ENCODE measurements at places on chromosomes 16 and 17.

- peak; percentile 61 for DNase-seq
Observed at GRCh38 chr17:78935419-78936323, 10.5 kb upstream of the TIMP2 start.

GRCh38 chr17:49482144-49482817 lies 12.8 kb upstream of the NGFR start:
- DNase-seq: no peak

DNA sequence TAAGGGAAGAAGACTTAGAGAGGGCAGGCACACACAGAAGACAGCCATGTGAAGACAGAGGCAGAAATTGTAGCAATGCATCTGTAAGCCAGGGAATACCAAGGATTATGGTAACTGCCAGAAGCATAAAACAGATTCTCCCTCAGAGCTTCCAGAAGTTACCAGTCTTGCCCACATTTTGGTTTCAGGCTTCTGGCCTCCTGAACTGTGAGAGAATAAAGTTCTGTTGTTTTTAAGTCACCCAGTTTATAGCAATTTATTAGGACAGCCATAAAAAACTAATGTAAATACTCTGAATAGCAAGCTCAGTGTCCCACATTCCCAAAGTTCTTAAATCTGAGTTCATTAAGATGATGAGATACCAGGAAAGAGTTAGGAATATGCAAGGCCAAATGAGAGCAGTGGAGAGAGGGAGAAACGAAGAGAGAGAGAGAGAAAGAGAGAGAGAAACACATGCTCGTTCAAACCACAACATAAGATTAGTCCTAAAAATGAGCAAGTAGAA lies 123.4 kb downstream of the HS3ST3A1 start:
- no peak for DNase-seq

DNA sequence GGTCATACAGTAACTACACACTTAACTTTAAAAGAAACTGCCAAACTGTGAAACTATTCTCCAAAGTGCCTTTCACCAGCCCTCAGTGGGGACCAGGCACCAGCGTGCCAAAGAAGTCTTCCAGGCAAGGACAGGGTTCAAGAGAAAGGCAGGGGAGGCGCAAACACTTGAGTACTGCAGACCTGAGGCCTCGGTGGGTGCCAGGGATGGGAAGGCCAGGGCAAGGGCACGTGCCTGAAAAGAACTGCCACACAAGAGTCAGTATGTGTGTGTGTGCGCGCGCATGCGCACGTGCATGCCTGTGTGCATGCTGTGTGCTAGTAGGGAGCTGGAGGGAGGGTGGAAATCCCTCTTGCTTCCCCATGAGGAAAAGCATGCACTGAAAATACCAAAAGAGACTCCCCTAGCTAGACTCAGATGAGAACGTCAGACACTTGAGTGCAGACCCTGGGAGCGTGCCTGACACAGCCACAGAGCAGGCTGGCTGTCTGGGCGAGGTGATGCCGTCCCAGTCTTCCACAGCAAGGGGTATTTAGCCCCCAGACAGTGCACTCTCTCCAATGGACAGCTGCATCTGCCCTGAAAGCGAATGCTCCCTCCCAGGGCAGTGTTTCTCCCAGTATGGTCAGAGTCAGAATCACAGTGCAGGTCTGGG lies 40.1 kb upstream of the GSG1L start:
- DNase-seq: no peak

GRCh38 chr17:39364236-39365025 lies 37.0 kb downstream of the FBXL20 start:
- DNase-seq: no peak

- DNase-seq: no peak
Observed at GRCh38 chr17:1643999-1644492, 1.5 kb downstream of the SCARF1 start.

DNA sequence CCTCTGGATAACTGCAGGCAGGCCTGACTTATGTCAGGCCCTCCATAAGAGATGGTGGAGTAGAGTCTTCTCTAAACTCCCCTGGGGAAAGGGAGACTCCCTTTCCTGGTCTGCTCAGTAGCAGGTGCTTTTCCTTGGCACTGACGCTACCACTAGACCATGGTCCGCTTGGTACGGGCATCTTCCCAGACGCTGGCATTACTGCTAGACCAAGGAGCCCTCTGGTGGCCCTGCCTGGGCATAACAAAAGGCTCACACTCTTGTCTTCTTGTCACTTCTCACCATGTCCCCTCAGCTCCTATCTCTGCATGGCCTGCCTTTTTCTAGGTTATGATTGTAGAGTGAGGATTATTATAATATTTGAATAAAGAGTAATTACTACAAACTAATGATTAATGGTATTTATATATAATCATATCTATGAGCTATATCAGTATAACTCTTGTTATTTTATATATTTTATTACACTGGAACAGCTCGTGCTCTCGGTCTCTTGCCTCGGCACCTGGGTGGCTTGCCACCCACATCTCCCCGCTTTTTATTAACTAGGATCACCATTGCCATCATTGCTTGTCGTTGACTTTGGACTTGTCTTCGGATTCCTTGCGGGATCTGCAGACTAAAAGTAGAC lies 59.8 kb upstream of the ARL4D start:
- no peak for DNase-seq

DNA sequence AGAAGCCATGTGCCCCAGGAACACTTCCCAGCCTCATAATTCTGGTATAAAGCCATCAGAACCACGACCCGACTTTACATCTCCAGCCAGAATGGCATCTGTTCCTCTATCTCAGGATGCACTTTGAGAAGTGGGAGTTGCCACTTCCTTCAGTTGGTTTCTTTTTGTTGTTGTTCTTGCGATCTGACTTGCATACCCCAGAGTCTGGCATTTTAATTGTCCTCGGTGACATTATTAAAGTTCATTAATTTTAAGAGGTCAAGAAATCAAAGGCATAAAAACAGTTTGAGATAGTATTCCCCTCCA lies 13.5 kb downstream of the MARCHF10 start:
- no peak for DNase-seq

GRCh38 chr16:6016530-6017184 lies 919.1 kb upstream of the EEF2KMT start:
- no peak for DNase-seq

DNA sequence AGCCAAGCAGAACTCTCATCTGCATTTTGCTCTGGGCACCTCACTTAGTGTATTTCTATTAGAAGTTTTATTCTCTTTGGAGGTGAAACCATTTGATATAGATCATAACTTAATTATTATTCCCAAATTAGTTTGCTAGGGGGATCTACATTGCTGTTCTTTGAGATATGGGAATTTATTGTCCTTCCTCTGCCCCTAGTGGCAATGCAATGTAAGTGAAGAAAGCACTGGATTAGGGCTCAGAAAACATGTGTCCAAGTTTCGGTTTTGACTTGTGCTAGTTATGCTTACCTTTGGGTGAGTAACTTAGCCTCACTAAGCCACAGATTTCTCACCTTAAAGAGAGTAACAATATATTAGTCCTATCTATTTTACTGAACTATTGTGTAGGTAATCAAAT lies 2.9 kb downstream of the KRT39 start:
- no peak for DNase-seq

GRCh38 chr17:30064738-30065137 lies 51.9 kb upstream of the NSRP1 start:
- no peak for DNase-seq

GRCh38 chr16:9327253-9327652 lies 235.8 kb downstream of the HAPSTR1 start:
- no peak for DNase-seq

GRCh38 chr16:14389359-14389758 lies 240.7 kb downstream of the PARN start:
- DNase-seq: no peak

DNA sequence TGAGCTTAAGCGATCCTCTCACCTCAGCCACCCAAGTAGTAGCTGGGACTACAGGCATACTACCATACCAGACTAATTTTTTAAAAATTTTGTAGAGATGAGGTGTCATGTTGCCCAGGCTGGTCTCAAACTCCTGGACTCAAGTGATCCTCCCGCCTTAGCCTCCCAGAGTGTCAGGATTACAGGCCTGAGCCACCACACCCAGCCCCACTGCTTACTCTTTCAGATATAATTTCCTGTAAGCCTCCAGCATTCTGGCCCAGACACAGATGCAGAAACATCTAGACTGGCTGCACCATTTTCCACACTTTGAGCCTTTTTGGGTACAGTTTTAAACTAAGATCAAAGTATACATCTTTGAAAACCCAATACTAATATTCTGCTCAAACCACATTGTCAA lies 8.4 kb upstream of the WSB1 start:
- no peak for DNase-seq

- DNase-seq: no peak
Observed at GRCh38 chr16:47247690-47248089, 103.9 kb upstream of the NETO2 start.

- no peak for DNase-seq
Observed at GRCh38 chr17:17897442-17897841, 60.7 kb upstream of the SREBF1 start.

GRCh38 chr16:83083361-83083760 lies 456.6 kb downstream of the CDH13 start:
- no peak for DNase-seq

DNA sequence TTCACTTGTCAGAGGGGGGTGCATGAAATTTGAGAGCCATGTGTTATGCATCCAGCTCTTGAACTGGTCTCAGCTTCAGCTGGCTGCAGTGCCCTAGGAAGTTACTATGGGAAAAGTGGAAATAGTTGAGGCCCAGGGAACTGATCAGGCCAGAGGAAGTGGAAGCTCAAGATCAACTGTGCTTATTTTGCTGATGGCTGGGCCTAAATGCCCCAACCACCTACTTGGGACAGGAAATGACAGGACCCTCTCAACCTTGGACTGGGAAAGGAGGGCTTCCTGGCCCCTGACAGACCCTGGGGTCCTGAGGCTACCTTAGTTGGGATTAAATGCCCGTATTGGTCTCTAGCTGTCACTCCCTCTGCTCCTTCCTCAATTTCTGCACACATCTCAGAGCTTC lies 1.2 kb upstream of the TAOK2 start:
- no peak for DNase-seq
